ENCODE measurements at places on chromosomes 1 and 21.
A peak's percentile ranks its signal among the peaks of the same experiment; 100 is the strongest.

DNA sequence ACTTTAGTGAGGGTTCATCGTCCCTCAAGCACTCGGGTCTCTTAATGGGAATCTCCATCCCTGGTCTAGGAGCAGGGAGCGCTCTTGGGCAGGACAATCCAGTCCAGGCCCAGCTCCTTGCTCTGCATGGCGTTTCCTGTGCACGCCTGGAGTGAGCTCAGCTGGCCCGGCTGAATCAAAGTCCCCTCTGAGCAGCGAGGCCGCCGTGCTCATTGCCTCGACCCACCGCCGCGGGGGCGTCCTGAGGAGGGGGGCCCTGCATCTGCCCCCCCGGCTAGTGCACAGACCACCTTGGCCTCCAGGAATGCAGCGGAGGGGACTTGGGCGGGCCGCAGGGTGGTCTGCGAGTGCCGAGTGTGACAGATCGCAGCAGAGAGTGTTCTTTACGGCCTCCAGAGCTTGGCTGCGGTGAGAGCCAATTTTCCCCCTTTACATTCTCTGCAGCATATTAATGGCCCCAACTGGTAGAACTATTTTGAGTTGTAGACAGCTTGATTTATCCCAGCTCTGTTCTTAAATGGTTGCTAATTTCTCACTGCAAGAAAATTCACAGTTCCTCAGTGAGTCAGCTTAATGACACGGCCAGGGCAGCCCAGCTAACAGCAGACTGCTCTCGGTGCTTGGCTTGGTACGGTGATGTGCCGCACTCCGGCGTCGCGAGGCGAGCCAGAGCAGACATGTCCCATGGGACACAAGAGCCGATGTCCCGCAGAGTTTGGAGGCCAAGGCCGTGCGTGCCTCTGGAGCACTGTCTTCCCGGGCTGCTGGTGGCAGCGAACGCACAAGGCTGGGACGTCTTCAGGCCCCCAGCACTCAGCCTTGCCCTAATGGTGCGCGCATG lies 39.8 kb downstream of the SNAP47 start:
- no peak for DNase-seq

DNA sequence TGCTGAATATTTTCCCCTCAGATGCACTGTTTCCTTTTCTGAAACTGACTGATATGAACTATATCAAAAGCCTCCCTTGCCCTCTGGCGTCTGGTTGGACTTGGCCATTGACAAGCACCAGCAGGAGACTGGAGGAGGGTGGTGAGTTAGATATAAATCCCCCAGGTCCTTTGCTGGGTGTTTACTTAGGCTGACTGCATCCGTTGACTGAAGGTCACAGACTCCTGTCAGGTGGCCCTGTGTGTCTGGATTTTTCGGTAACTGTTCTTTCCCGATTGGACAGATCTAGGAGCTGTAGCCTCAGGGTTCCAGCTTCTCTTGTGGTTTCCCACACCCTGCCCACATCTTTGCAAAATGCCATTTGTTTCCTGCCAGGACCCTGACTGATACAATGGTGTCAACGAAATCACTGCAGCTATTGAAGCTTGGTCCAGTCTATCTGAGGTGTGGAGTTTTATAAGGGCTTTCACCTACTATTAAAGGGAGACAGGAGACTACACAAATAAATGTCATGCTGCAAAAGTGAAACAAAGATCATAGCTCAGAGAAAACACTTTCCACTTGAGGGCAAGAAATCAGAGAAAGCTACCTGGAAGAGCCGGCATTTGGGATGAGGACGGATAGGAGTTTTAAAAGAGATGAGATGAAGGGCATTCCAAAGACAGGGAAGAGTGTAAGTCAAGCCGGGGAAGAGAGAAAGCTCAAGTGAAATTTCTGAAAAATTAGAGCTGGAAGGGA lies 1.5 kb upstream of the MAGI3 start:
- peak; percentile 22 for DNase-seq

- no peak for DNase-seq
Measured at GRCh38 chr1:22576150-22576544, 12.9 kb downstream of the EPHA8 start.

DNA sequence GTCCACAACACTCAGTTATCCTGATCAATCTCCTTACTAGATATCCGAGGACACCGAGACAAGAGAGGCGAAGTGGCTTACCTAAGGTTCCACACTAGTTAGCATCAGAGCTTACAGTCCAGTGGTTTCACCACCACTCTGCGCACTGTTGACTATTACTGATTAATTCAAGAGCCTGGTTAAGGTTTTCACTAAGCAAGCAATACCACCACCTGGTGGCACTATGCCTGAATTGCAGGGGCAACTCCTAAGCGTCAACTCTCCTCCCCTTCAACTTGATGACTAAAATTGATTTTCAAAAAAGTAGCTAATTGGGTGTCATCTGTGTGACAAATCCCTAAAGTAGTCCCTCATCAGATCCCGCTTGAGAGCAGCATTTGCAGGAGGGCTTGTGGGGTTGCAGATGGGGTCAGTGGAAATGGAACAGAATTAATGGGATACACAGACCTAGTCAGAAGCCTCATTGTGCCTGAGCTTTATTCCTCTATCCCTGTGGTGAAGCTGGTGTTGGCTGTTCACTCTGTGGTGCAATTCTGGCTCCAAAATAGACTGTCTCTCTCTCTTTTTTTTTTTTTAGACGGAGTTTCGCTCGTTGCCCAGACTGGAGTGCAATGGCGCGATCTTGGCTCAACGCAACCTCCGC lies 9.1 kb downstream of the TTC22 start:
- peak; percentile 42 for DNase-seq

DNA sequence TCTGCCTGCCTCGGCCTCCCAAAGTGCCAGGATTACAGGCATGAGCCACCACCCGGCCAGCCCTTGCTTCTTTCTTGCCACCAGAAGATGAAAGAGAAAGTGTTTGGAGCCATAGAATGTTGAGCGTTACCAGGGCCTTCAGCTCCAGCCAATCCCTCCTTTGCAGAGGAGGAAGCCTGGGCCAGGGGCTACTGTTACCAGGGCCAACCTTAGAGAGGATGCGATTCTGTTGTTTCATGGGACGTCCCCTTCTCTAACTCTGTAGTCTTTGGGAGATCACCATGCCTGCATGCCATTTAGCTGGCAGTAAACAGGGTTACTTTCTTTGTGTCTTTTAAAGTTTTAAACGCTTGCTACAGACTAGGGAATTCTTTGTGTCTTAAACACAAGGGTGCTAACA lies 45.8 kb downstream of the CLDN14 start:
- no peak for DNase-seq

- no peak for DNase-seq
Measured at GRCh38 chr1:3551711-3552110, 59.6 kb downstream of the MEGF6 start.

DNA sequence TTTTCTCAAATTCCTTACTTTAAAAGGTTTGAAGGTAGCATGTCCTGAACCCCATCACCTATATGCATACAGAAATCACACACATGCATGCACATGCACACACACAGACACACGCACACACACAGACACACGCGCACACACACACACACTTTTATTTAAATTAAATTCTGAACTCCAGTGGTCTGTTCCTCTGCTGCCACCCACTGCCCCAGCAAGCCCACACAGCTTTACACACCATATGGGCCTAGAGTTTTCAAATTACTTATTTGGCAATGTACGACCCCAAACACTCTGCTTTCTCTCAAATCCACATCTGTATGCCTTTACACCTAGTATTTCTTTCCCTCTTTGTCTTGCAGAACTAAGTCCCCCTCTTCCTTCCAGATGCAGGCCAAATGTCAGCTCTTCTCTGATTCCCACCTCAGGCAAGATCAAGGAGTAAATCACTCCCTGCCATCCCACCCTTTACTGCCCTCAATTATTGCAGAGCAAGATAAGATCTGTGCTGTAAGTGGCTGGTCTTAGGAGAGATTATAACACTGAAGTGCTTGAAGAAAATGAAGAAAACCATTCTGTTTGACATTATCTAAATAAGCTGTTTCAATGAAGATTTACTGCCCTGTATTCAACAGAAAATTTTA lies 429.9 kb upstream of the CXADR start:
- no peak for DNase-seq

DNA sequence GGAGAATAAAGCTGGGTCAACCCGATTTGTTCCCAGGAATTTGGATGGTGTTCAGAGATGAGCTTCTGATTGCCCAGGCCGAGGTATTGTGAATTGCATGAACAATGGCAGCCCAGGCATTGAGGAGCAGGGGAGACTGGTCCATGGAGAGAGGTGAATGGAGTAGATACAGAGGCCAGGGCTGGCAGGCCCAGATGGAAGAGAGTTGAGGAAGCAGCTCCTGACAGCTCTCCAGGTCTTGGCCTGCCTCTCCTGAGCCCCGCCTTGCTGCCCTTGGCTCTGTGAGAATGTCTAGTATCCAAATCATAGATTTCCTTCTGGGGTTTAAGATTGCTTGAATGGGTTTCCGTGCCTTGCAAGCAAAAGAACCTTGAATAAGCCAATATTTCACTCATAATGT lies 11.5 kb downstream of the ABCA4 start:
- no peak for DNase-seq

DNA sequence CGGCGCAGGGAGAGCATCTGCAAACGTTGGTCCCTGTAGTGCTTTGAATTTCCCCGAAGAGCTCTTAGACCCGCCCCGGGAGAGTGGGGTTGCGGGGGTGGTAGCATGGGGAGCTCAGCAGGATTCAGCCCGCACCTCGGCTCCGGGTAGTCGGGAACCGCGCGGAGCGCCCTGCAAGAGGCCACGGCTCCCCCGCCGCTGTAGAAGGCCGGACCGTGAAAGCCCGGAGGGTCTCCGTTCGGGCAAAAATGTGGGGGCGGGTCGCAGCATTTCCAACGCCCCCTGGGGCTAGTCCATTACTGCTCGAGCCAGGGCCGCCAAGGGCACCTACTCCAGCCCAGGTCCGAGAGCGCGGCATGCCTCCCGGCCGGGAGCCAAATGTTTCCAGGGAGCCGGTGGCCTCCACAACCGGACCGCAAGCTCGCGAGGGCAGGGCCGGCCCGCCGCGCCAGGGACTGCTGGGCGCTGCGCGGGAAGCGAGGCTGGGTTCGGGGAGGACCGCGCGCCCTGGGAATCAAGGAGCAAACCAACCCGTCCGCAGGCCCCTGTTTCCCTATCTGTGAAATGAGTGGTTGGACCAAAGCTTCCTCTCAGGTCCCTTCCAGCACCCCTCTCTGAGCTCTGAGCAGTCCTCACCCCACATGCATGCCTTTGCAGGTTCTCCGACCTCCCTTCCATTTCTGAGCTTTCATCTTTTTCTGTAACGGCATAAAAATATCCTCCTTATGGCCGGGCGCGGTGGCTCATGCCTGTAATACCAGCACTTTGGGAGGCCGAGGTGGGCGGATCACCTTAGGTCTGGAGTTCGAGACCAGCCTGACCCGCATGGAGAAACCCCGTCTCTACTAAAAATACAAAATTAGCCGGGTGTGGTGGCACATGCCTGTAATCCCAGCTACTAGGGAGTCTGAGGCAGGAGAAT lies 775 bp upstream of the TMEM63A start:
- DNase-seq, result no peak

All from CD8-positive, alpha-beta T cell (primary cell).